Cerebellum (tissue), 4 donors: ENCODE measurements at places on chromosomes 12 and 14. TPM values are rescaled to one million over a fixed set of nuclear protein-coding genes. Genes with fewer than 3 reads are reported as not detected.

C12orf43 gene
- total RNA-seq: 11.7 TPM

AMDHD1 gene
- 0.54 TPM for total RNA-seq

TWF1 gene
- 84.8 TPM for total RNA-seq

GRCh38 chr12:43213608-43214007 lies 338.4 kb downstream of the ADAMTS20 start:
- DNase-seq: no peak

ALG10B gene
- total RNA-seq: 13.5 TPM

SLC7A8 gene
- 12.1 TPM for total RNA-seq

RFX4 gene
- total RNA-seq: 25.9 TPM

GRCh38 chr12:70031046-70031445 lies 206.0 kb downstream of the MYRFL start:
- DNase-seq: no peak

GRCh38 chr14:28757786-28758185 lies 8.8 kb upstream of the FOXG1 start:
- no peak for DNase-seq

DNA sequence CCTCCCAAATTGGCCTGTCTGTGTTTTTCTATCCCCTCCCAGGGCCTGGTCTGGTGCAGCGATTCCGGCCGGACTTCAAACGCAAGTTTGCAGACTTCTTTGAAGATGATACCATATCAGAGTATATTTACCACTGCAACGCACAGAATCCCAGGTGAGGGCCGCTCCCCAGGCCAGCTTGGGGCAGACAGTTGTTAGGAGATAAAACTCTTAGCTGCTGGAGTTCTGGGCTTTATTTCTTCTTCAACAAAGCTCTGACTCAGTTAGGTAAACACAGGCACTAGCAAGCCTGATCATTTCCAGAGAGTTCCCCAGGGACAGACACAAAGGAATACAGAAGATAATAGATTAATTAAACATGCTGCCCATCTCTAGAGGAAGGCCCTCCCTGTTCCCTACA lies 8.3 kb downstream of the ABHD4 start:
- no peak for DNase-seq

DNA sequence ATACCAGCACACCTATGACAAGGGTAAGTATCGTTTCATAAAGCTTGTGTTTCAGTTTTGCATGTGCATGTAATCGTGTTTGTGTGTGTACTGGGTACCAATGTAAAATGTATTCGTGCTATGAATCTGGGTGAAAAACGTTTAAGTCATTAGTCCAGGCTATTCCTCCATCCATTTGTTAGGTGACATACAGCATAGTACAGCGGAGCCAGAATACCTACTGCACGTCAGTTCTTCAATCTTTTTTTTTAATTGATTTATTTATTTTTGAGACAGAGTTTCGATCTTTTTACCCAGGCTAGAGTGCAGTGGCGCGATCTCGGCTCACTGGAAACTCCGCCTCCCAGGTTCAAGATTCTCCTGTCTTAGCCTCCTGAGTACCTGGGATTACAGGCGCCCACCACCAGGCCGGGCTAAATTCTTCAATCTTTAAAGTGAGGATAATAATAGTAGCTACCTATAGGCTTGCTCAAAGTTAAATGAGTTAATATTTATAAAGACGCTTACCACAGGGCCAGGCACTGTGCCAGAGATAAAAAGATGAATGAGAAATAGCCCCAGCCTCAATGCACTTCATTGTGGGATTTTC lies 661 bp upstream of the RPS26 start:
- DNase-seq: no peak

PXN gene
- 7.9 TPM for total RNA-seq
